ENCODE measurements at places on chromosomes 12 and 14.

GRCh38 chr14:79631276-79631675 lies 580.0 kb downstream of the DIO2 start:
- no peak overlapping the region for H3K27ac ChIP-seq
- no peak for DNase-seq
- H3K27me3 ChIP-seq: no peaks in the 10 kb centered on the region
- H3K4me3 ChIP-seq: no peak overlapping the region

DNA sequence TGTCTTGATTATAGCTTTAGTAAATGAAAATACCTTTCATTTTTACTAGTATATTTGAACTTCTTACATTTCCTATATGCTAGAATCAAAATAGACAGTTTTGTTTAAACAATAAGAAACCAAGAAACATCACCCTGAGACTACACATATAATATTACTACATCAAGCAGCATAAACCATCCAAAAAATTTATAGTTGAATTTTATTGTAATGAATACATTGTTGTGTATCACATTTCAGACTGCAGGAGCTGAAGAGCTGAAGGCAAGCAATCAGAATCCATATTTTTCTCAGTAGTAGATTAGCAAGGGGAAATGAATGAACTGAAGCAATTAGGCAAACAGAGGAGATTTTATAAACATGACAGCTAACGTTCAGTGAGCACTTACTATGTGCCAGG lies 379.2 kb downstream of the BTG1 start:
- H3K27me3 ChIP-seq: no peaks in the 10 kb centered on the region
- H3K36me3 ChIP-seq: no peaks in the 10 kb centered on the region

- H3K36me3 ChIP-seq: no peaks in the 10 kb centered on the region
- peak; percentile 17 for DNase-seq
- H3K27me3 ChIP-seq: no peaks in the 10 kb centered on the region
- H3K27ac ChIP-seq: no peak overlapping the region
Measured at GRCh38 chr12:86774841-86775388, 518.7 kb upstream of the MGAT4C start.

DNA sequence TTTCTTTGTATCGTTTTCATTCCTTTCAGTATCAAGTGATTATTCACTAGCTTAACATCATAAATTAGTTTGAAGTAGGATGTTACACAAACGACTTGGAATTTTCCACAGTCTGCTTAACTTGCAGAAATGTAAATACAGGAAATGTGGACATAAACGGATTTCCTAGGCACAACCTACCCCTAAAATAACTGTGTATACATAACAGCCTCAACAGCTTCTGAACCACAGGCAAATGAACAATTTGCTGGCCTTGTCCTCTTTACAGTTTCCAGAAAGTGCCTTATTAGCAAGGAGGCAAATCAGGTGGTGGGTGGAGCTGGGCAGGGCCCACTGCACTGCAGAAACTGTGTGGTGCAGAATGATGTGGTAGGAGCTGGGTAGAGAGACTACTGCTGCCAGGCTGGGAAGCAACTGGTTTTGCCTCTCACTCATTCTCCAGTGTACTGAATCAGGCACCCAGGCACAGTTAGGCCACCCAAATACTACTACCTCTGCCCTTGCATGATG lies 14.1 kb downstream of the DRAM1 start:
- no peaks in the 10 kb centered on the region for H3K36me3 ChIP-seq
- H3K27ac ChIP-seq: peak overlapping the region; percentile 54
- DNase-seq: peak; percentile 90
- H3K27me3 ChIP-seq: no peaks in the 10 kb centered on the region

- H3K36me3 ChIP-seq: no peaks in the 10 kb centered on the region
- no peak overlapping the region for H3K27ac ChIP-seq
- H3K27me3 ChIP-seq: no peaks in the 10 kb centered on the region
- no peak overlapping the region for H3K4me3 ChIP-seq
Measured at GRCh38 chr12:80625901-80626300, 81.5 kb upstream of the MYF6 start.

DNA sequence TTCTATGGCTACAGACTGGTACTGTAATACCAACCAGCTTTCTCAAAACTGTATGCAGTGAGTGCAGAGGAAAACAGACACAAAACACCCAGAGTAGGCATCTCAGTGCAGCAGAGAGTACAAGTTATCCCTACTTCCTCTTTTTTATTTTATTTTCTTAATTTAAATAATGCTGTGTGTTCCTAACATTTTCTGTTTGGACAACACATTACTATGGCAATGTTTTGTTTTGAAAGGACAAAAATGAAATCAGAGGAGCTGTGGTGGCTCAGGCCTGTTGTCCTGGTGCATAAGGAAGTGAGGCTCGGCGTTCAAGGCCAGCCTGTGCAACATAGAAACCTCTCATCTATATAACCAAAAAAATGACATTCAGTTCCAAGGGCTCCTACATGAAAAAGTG lies 33.7 kb upstream of the SELPLG start:
- no peak for DNase-seq
- H3K27ac ChIP-seq: peak overlapping the region; percentile 74
- no peaks in the 10 kb centered on the region for H3K27me3 ChIP-seq
- peaks cover 13% of the 10 kb centered on the region for H3K36me3 ChIP-seq
- H3K4me3 ChIP-seq: no peak overlapping the region

All from astrocyte (in vitro differentiated cells and primary cell).